ENCODE measurements at places on chromosomes 13 and 19.

DNA sequence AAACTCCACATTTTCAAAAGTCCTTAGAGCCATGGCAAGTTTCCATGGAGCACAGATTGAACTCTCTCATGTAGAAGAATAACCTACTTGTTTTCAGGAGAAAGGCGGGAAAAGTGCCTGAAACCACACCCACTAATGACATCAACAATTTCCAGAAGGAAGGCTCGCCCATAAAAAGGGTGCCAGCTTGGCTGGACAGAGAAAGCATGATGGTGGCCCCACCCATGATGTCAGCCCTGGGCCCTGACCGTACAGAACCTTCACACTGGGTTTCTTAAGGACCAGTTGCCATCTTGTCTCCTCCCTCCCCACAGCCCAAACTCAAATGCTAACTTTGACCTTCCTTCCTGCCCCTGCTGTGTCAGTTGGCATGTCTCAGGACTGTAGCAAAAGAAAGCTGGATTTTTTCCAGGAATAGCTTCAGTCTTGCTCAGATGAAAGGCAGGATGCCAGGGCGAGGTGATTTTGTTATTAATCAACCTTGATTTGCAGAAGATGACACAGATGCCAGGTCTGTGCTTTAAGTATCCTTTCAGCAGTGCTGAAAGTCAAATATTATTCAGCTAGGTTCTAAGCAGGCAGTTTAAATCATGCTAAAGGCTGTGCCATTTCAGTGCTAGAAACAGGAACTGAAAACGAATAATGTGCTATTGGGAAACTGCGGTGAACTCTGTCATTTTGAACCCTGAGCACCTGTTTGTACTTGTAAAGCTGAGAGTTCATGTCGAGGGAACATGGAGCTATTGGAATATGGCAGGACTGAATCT, 89.5 kb upstream of the RFC3 start:
- DNase-seq = peak; percentile 21

DNA sequence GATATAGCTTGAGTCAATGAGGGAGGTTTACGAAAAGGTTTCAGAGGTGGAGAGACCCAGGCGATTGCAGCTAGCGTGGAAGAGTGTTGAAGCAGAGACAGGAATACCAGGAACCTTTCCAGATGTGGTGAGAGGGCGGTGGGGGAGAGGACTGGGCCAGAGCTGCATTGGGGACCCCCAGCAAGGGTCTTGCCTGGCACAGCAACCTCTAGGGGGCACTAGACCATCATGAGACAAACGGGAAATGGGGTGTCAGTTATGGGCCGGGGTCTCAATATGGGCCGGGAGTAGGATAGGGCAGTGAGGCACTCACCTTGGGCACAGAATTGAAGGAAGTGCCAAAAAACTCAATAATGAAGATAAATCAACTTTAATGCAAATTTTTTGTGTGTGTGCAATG, 2.1 kb upstream of the LRP3 start:
- DNase-seq = no peak

DNA sequence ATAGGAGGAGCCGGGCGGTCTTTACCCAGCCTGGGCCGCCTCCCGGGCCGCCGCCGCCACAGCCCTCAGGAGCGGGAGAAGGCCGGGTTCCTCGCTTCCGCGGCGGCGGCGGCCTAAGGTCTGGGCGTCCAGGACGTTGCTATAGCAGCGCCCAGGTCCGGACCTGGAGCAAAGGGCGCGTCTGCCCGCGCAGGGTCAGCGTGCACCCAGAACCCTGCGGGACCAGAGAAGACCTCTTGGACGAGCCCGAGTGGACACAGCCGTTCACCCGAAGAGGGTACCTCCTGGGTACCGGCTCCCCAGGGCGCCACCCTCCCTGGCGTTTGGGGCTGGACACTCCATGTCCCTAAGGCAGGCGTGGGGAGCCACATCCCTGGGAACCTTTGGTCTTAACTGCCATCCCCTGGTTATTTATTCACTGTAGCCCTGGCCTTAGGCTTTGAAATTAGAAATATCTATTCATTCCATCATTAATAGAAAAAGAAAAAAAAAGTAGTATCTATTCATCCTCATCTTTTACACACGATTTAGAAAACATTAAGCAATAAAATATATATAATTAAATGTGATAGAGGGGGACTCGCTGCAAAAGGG, 2.4 kb downstream of the DZIP1 start:
- DNase-seq = peak; percentile 21

DNA sequence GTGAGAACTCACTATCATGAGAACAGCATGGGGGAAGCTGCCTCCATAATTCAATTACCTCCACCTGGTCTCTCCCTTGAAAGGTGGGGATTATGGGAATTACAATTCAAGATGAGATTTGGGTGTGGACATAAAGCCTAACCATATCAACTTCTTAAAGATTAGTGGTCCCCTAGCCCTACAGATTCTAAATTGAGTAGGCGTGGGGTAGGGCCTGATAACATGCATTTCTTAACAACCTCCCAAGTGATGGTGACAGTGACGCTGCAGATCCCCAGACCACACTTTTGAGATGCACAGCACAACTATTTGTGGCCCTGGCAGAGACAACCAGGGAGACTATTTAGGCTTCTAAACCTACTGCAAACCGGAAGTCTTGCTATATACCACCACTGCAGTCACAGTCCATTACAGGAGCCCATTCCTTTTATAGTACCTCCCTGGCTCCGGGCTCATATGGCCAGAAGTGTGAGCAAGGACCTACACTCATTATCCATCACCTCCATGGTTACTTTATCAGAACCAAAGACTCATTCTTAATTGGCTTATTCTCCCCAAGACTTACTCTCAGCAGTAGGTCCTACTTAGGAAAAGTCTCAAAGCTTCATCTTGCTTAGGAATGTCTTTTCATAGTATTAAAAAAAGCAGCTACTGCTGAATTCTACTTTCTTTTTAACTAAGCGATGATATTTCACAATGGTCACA, 2.1 kb upstream of the DPY19L3 start:
- DNase-seq = no peak

GRCh38 chr19:29871143-29871542, 59.4 kb downstream of the CCNE1 start:
- no peak for DNase-seq

DNA sequence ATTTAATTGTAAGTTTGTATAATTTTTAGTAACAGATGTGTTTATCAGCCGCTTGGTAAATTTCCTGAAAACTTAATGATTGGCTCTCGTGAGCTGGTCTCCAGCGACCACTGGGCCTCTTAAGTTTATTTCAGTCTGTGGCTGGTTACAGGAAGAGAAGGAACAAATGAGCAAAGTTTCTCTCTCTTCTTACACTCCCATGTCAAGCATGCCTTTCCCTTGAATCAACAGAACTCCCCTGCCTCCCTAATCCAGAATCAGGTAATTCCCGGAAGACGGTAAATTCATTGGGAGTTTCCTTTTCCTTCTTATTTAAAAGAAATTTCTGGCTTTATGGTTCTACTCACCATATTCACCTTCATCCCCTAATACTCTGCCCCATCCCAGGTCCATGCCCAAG, 52.5 kb upstream of the POMP start:
- no peak for DNase-seq

DNA sequence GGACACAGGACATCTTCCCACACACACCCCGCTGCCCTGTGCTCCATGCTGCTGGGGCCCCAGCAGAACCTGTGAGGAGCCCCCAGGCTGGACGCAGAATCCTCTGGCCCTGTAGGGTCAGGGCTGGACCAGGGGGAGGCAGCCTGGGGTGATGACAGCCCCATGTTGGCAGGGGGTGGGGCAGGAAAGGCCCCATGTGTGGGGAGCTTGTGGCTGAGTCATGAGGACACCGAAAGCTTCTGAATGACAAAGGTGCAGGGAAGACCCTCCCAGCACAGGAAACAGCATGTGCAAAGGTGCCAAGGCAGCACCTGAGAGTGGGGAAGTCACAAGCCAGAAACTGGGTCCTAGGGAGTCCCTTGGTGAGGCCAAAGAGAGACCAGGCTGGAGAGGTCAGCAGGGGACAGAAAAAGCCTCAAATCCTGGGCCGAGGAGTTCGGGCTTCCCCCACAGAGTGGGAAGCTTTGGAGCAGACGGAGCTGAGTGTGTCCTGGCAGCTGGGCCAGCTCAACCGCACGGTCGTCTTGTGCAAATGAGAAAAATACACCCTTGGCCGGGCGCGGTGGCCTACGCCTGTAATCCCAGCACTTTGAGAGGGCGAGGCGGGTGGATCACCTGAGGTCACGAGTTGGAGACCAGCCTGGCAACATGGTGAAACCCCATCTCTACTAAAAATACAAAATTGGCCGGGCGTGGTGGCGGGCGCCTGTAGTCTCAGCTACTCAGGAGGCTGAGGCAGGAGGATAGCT, 17.5 kb downstream of the ATP8B3 start:
- DNase-seq = no peak

- DNase-seq = no peak
Observed at GRCh38 chr19:43699506-43700394, 16.1 kb upstream of the IRGC start.

DNA sequence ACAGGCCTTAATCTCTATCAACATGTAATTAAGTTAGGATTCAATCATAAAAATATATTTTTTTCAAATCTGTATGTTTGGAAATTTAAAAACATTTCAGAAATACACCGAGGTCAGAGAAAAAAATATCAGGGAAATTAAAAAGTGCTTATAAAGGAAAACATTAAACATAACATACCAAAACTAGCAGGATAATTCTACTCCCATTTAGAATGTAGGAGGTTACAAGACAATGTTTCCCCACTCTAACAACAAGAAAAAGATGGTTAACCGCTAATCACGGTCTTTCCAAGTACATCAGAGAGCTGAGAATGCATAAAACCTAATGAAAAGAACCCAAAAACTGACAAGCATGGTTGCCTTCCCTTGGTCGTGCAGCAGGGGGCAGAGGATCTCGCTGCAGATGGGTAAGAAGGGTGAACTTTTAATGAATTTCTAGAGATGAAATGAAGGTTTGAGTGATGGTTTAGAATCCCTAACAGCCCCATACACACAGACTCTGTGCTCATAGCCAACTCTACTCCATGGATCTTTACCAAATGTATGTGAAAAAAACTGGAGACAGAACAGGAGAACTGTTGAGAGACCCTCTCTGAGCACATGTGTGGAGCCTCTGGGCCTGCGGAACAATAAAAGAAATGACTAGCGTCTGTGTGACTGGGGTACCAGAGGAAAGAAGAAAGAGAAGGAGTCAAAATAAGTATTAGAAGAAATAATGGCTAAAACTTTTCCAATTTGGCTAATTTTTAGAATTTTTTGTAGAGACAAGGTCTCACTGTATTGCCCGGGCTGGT, 51.3 kb upstream of the LSM14A start:
- DNase-seq = no peak

DNA sequence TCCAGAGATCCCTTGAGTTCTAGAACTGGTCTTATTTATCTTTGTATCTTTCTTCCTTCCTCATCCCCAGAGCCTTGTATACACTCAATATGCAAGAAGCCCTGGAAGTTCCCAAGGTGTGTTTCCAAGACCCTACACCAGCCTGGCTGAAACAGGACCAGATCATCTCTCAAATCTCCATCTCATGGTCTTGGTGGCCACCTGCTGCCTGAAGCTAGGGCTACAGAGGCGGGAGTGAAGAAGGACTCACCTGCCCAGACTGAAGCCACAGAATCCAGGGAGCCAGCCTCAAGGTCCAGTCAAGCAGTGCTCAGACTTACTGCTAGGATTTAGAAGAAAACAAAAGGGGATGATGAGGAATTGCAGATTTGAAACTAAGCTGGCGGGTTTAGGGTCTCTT, 6.1 kb upstream of the CYSLTR2 start:
- no peak for DNase-seq

DNA sequence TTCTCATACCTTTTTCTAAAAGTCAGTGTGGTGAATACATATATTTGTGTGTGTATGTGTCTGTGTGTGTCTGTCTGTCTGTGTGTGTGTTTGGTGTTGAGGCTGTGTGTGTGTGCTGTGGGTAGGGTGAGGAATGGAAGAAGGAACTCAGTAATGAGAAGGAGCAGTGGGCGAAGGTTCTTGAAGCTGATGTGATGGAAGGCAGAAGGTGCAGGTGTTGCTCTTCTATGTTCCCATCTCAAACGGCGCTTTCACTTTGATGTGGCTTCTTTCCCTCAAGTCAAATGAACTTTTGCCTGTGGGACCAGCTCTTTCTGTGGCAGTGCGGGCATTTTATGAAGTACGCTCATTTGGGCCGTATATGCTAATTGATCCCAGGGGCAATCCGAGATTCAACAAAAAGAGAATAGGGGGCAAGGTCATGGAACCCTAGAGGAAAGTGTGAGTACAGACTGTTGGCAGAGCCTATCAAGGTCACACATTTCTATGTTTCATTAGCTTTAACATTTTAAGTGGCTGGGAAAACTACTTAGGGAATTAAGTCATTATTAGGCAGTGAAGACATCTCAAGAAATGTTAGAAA, 15.2 kb downstream of the BIVM start:
- DNase-seq = no peak

- DNase-seq = no peak
Observed at GRCh38 chr19:17341386-17341785, 4.0 kb downstream of the GTPBP3 start.

- no peak for DNase-seq
Observed at GRCh38 chr13:105878119-105878700, 657.3 kb downstream of the EFNB2 start.

- no peak for DNase-seq
Observed at GRCh38 chr19:5984600-5984999, 6.7 kb upstream of the RANBP3 start.

GRCh38 chr13:90454002-90454636, 893.4 kb upstream of the MIR17HG start:
- no peak for DNase-seq

DNA sequence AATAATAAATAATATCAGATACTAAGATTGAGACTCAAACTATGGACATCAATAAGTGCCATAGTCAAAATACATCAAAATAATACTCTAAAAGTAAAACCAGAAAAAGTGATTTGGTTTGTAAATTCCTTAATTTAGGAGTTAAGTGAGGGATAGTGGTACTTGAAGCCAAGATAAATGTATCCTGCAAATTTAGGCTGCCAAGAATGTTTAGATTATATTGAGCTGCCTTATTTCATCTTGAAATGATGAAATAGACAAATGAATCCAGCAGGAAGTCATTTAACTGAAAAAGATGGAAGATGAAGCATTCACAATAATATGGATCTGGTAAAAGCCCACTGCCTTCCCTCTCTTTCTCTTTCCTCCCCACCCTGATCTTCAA, 112.3 kb downstream of the LRCH1 start:
- DNase-seq = no peak

DNA sequence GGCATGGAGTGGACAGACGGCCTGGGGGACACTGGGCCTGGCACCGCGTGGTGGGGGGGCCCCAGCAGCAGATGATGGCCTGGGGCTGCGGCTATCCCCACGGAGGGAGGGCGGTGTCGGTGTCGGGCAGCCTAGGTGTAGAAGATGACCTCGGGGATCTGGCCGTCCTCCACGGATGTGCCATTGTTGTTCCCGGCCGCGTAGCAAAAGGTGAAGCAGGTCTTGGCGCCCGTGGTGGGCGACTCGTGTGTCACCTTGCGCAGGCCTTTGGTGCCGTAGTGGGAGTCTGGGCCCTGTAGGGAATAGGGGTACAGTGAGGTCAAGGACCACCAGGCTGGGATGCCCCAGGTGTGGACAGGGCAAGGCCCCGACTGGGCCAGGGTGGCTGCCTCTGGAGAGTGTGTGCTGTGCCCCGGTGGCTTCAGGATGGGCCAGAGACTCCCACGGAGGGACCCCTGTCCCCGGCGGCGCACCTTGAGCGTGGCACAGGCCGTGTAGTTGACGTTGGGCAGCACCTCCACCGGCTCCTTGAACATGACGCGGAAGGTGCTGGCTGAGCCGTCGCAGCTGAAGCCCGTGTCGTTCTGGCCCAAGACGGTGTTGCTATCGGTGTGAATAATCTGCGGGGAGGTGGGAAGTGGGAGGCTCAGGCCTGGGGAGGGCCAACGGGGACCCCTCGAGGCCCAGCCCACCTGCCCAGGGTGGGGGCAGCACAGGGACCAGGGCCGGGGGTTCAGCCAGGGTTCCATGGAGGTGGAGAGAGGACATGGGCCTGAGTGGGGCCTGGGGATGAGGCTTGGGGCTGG, 29.0 kb downstream of the BTBD2 start:
- no peak for DNase-seq
